ENCODE measurements at places on chromosomes 2 and 18.

GRCh38 chr2:114933671-114934241 lies 491.3 kb downstream of the DPP10 start:
- DNase-seq = no peak

DNA sequence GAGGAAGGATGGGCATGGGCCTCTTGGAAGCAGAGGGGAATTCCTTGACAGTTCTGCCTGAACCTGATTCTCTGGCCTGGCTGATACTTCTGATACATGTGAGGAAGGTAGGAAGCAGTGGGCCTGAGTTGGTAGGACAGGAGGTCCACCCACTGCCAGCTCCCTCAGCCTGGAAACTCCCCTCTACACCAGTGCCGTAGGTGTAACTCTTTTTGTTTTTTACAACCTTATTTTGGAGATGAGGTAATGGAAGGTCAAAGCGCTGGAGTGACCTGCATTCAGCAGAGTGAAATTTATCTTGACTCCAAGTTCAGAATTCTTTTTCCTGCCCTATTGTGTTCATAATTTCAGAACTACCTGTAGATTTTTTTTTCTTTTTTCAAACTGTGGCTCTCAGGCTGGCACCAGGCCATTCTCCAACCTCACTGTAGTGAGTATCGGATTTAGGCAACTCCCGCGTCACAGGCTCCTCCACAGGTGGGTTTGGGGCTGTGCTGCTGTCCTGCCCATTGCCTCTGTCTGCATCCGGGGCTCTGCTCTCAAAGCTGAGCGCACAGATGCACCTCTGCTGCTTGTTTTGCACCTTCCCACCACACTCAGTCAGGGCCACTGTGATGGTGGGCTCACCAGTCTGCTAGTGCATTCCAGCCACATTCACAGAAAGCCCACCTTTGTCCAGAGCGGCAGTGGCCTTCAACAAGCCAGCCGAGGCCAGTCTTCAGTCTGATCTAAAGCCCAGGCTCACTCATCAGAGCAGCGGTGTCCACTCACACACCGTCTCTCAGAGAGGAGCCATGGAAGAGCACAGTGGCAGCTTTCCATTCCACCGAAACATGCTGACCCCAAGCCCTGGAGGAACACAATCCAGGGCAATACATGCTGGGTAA lies 87.2 kb downstream of the UXS1 start:
- no peak for DNase-seq

DNA sequence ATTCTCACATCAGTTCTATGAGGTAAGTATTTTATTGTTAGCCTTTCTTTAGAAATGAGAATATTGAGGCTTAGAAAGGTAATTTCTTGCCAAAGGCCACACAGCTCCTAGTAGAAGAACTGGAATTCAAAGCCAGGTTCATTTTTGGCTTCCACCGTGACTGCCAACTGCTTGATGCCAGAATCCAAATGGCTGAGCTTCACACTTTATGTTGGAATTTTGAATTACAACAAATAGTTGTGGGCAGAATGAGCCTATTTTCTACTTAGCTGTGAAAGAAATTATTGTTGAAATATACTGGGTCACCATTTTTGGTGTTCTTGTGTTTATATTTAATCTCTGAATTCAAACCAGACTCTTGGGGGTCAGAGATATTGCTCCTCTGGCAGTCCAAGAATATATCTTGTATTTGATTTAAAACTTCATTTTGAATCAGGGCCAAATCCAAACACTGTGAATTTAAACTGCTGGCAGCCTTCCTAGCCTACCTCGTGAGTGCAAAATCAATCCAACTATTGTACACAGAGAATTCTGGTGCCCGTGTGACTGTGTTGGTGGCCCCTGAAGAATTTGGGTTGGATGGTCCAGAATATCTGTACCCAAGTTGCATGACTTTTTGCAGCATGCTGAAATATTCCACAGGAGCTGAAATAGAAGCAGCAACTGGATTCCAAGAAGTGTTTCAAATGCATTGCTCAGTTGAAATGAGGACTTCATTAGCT lies 35.6 kb upstream of the LPIN1 start:
- no peak for DNase-seq

DNA sequence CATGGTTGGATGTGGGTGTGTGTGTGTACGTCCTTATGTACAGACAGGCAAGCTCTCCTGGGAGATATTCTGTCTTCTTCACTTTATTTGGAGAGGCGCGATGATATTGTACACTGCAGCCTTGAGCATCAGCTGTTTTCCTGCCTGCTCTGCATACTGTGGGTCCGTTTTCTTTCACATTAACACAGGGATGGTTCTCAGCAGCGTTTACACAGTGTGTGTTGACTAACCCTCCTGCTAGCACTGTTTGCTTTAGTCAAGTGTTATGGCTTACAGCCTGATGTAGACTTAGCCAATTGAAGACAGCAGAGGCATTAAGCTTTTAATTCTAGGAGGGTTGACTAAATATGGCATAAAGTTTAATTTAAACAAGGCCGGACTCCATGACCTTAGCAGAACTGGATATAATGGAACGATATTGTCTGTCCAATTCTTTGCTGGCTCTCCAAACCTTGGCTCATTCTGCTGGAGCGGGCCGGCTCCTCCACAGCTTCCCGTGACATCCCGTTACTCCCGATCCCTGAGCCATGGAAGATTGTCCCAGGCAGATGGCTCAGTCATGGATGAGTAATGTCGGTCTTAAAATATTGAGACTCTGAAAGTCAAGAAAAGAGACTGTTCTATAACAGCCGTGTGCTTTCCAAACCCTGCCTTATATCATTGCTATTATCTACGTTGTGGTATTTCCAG lies 134.7 kb downstream of the TPGS2 start:
- DNase-seq = no peak

GRCh38 chr18:24669015-24669414 lies 208.6 kb downstream of the HRH4 start:
- no peak for DNase-seq

DNA sequence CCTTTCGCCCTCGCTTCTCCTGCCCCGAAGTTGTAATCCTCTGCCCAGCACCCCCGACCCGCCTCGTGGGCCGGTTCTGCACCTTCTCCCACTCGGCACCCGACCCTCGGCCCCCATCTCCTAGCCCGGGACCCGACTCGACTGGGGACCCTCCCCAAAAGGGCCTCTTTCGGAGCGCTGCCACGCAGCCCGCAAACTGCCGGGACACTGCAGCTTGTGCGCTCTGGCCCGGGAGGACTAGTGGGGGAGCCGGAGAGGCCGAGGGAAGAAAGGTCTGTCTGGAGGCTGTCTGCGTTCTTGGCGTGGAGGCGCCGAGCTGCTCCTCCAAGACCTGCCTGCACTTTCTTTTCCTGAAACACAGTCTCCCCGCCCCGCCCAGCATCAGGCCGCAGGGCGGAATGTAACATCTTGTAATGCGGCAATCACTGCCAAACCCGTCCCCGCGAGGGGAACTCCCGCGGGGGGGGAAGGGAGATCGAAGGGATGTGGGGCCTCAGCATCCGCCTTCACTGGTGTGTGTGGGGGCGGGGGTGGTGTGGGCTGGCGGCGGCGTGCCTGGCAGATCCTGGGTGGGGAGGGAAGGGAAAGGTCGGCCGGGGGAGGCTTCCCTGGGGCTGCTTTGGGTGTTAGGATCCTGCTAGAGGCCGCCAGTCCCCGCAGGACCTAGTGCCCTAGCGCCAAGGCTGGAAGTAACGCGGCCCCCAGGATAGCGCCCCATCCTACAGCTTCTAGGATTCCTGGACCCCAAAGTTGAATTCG lies 7.4 kb downstream of the DLX2 start:
- peak; percentile 52 for DNase-seq

DNA sequence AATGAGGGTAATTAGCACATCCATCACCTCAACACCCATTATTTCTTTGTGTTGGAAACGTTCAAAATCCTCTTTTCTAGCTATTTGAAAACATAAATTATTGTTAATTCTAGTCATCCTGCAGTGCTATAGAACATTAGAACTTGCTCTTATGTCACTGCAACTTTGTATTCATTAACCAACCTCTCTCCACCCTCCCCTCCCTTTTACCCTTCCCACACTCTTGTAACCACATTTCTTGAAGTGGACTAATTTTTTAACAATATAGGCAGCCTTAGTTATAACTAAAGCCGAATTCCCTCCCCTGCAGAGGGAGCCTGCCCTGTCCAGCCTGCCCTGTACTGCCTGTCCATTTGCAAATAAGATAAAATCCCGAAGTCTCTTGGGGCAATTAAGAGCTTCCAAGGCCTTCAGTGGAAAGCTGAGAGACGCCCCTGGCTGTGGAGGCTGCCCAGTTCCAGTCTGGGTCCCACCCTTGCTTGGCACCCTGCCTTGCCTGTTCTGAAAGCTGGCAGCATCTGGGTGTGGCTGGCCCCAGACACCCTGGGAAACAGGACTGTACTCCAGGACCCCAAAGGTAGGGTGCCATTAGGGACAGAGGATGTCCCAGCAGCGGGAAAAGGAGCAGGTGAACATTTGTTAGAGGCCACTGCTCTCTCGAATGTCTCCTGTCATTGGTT lies 65.1 kb downstream of the MEX3C start:
- DNase-seq = no peak

GRCh38 chr2:38622210-38622609 lies 19.5 kb upstream of the HNRNPLL start:
- DNase-seq = no peak

GRCh38 chr2:96175951-96176350 lies 30.7 kb upstream of the DUSP2 start:
- DNase-seq = no peak

DNA sequence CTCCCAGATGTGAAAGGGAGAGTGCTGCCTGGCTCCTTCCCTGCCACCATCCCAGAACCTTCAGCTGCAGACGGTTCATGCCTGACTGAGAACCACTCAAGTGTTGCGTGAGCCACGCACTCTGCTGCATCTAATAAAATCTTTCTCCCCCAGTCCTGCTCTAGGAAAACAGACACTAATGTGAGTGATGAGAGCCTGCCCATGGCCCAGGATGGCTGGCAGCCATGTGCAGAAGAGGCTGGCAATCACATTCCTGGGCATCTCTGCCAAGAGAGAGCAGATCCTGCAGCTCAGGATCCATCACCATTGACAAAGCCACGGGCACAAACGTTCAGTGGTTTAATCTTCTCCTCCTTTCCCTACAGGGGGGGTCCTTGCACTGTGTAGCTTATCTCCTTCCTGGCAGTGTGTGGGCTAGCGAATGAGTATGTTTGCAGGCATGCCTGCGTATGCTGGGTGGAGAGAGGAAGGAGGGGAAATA lies 477.5 kb downstream of the SLC4A3 start:
- no peak for DNase-seq

DNA sequence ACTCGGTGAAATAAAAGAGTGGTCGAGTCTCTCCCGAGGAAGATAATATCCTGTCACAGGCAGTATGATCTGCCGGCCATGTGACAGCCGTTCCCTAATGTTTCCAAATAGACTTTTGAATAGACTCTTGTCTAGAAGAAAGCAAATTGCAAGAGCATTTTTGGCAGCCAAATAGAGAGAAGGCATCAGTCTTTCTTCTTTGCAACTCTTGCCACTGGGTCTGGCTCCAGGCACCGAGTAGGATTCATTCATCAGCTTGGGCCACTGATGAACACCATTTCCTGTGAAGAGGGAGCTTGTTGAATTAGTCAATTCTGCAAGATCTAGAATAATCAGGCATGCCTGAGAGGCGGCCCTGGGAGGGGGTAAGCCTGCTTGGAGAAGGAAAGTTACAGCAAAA lies 165.6 kb downstream of the KLHL29 start:
- DNase-seq = no peak

DNA sequence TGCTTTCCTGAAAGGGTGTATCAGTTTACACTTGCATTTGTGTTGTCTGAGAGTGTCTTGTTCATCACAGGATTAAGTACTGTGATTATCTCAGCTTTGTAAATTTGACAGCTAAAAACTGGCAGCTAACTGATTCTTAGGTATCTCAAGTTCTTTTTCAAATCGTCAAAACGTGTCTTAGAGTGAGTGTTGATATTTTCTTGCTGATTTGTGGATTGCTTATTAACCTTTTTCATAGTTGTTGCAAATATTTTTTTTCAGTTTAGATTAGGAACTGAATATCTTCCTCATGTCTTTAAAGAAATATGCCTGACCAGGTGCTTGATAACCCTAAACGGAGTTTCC lies 41.9 kb downstream of the LRRFIP1 start:
- DNase-seq = no peak

DNA sequence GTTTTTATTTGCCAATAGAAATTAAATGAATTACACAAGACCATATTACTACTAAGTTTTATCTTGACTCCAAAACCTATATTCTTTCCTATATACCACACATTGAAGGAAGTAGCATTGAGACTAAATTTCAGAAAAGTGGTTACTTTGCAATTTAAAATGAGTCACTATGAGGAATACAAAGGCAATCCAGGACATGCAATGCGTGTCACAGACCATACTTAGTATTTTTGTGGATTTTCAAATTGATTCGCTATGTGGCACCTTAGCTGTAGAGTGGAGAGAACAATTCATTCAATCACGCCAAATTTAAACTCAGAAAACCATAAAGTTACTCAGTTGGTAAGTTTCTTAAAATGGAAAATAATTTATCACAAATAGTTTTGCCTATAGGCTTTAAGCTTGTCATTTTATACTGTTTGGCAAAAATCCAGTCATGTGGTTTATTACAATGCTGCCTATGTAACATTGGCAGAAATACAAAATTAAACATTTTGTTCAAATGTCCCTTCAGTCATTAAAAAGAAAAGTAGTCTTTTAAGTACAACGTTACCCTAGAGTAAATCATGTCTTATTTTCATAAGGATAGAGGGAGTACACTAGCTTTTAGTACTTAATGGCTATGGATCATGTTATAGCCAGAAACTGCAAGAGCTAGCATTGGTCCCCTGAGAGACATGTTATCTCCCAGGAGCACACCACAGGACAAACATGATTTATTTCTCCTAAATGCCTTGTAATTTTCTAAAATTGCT lies 222.8 kb upstream of the CDH7 start:
- DNase-seq = no peak

- DNase-seq = no peak
Measured at GRCh38 chr2:129906139-129906860, 73.2 kb upstream of the RAB6C start.

- no peak for DNase-seq
Measured at GRCh38 chr2:176817061-176817565, 395.5 kb upstream of the HNRNPA3 start.

DNA sequence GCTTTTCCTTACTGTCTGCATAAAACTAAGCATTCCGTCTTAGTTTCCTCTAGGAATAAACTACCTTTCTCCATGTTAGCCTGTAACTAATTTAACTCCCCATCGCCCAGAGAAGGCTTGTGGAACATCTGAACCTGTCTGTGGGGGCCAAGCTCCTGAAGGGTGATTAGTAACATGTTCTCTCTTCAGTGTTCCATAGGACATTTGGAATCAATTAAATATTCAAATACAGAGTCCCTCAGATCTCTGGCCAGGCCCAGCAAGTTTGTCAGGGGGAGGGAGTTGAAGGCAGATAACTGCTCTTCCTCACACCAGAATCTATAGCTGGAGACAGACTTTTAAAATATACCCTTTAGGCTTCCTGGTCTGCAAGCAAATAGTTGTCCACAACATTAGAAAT lies 8.8 kb downstream of the RDH14 start:
- no peak for DNase-seq

DNA sequence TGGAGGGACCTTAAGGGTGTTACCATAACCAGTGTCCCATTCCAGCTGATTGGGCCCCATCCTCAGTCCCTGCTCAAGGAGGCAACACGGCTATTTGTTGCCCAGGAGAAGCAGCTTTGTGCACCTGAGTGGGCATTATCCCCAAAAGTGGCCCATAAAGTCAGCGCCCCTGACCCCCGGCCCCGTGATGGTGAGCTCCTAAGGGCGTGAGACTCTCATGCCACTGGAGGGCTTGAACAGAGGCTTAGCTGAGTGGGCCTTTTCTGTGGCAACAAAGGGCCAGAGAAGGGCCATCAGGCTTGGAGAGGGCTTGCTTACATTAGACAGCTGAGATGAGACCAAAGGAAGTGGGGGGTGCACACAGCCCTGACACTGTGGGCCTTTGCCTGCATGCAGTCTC lies 99.2 kb upstream of the RAB6C start:
- DNase-seq = no peak
